ENCODE measurements at places on chromosomes 11 and 22.

DNA sequence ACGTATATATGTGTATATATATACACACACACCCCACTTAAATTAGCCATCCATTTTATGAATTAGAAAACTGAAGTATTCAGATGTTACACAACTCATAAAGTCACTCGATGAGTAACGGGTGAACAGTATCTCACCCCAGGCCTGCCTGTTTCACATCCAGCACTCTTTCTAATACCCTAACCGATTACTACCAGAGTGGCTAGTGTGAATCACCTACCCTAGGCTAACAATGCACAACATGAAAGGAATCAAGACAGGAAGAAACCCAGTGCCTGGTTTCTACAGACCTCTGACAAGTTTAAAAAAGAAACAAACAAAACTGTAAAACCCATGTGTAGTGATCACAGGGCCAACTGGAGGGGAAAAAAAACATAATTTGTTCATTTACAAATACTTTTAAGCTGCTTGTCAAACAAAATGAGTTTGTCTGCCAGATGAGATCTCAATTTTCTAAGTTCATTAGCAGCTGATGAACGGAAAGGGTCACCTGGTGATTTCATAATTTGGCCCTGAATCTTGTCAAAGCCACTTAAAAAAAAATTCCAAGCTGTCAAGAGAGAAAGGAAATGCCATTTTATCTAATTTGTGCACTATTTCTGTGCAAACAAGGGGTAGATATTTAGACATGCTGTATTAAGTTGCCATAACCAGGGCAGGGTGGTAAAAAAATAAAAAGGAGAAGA, 134.8 kb downstream of the LARGE1 start:
- no peak for DNase-seq

GRCh38 chr11:118625036-118625690, 17.7 kb downstream of the PHLDB1 start:
- no peak for DNase-seq

GRCh38 chr11:46710821-46711269, 8.2 kb upstream of the F2 start:
- no peak for DNase-seq

GRCh38 chr11:88520391-88520790, 182.9 kb upstream of the CTSC start:
- no peak for DNase-seq

DNA sequence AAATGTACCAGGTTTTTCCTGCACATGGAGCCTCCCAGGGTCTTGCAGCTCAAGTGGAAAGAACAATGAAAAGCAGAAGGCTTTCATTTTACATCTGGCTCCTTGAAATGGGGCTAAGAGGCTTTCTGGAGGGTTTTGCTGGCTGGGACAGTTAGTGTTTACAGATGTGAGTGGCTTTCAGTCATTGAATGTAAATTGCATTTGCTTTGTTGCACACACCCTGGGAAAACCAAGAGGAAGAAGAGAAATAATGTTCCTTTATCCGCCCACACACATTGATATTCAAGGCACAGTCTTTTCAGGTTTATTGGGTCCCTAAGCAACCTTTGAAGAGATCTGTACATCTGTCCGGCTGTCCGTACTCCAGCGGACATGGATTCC, 144.5 kb downstream of the SPON1 start:
- DNase-seq: no peak
